ENCODE measurements at places on chromosomes 2 and 18. TPM values are rescaled to one million over a fixed set of nuclear protein-coding genes. Genes with fewer than 3 reads are reported as not detected.

The WDR54 gene
- 29.5 TPM for total RNA-seq

The AFF3 gene
- total RNA-seq = 125 TPM

The ARHGAP28 gene
- total RNA-seq = 36.8 TPM

The AGFG1 gene
- total RNA-seq = 108 TPM

The KDSR gene
- total RNA-seq = 31.1 TPM

The CIB4 gene
- total RNA-seq = not detected

The C2orf81 gene
- total RNA-seq = 3.7 TPM

The CFAP210 gene
- total RNA-seq = 0.32 TPM

The ASXL2 gene
- 19.9 TPM for total RNA-seq

The STEAP3 gene
- total RNA-seq = 2.1 TPM

GRCh38 chr2:67919490-67919889, 143.3 kb downstream of the C1D start:
- no peaks in the 10 kb centered on the region for H3K36me3 ChIP-seq
- peaks cover 2% of the 10 kb centered on the region for H3K4me1 ChIP-seq
- no peak overlapping the region for H3K4me3 ChIP-seq
- DNase-seq = no peak
- H3K27ac ChIP-seq = no peak overlapping the region

DNA sequence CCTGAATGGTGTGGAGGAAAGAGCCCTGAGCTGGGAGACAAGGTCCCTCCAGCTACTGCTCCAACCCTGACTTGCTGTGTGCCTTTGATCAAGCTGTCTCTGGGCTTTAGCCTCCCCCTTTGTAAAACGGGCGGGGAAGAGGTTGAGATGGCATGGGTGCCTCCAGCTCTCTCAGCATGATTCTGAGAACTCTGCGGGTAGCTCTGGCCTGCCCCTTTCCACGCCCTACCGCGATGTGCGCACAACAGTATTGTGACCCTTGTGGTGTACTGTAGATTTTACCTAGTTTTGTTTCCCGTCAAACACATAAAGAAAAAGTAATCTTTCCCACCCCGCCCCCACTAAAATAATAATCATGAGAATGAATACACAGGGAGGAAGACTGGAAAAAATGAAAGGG, 5.3 kb downstream of the CD8A start:
- no peak overlapping the region for H3K27ac ChIP-seq
- H3K27me3 ChIP-seq = peaks cover 2% of the 10 kb centered on the region
- no peak overlapping the region for H3K4me3 ChIP-seq
- no peaks in the 10 kb centered on the region for H3K4me1 ChIP-seq

DNA sequence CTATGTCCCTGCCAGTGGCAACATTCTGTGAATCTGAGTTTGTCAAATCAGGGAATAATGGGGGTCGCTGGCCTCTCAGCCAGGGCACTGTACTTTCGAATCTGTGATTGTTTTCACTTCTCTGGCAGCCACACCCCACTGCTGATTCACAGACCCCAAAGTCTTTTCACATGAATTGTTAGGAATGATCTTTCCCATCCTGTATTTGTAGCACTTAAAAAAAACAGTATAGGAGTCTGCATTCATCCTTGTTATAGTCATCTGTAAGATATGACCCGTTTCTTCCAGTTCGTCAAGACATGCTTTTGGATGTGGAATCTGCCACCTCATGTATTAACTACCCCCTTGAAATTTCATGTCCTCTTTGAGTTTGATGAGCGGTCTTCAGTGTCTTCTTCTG, 928 bp downstream of the NAGK start:
- peak overlapping the region; percentile 96 for H3K27ac ChIP-seq
- peaks cover 13% of the 10 kb centered on the region for H3K27me3 ChIP-seq
- DNase-seq = no peak
- H3K4me1 ChIP-seq = peaks cover 18% of the 10 kb centered on the region
- peaks cover 7% of the 10 kb centered on the region for H3K36me3 ChIP-seq

DNA sequence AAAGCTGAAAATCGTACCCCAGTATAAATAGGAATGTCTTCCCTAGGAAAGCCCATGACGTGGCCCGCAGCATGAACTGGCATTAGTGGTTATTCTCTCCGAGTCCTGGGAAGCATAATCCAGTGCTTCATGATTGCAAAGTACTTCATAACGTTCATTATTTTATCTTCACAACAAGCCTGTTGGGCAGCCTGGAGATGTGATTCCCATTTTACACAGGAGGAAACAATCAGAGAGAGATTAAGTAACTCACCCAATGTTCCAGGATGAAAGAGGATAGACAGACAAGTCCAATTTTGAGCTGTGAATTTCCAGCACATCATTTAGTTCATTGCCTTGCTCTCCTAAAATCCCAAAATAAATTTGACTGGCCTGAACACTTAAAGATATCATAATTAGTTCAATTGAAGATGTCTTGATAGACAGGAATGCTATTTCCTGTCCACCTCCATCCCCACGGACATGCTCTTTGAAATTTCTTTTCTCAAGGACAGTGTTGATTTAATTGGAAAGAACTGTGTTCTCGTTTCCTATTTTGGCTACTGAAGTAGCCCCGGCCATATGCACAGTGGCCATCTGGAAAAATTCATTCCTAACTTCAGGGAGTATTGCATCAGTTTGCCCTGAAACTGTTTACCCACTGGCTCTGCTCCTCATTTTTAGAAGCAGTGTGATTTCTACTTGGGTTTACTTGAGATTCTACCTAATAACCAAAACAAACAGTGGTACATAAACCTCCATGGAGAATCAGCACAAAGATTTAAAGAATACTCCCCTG, 93.9 kb downstream of the VWC2L start:
- H3K4me1 ChIP-seq = peaks cover 19% of the 10 kb centered on the region
- H3K36me3 ChIP-seq = no peaks in the 10 kb centered on the region
- peak overlapping the region; percentile 59 for H3K27ac ChIP-seq
- no peak for DNase-seq
- H3K27me3 ChIP-seq = no peaks in the 10 kb centered on the region
- H3K4me3 ChIP-seq = no peak overlapping the region

GRCh38 chr2:170576296-170576695, 138.8 kb upstream of the SP5 start:
- H3K4me1 ChIP-seq = no peaks in the 10 kb centered on the region
- no peaks in the 10 kb centered on the region for H3K27me3 ChIP-seq
- no peak for DNase-seq
- no peak overlapping the region for H3K27ac ChIP-seq

- no peaks in the 10 kb centered on the region for H3K36me3 ChIP-seq
- H3K4me1 ChIP-seq = peaks cover 15% of the 10 kb centered on the region
- no peak for DNase-seq
- no peak overlapping the region for H3K4me3 ChIP-seq
Observed at GRCh38 chr18:68800075-68800474, 2.2 kb downstream of the CCDC102B start.

DNA sequence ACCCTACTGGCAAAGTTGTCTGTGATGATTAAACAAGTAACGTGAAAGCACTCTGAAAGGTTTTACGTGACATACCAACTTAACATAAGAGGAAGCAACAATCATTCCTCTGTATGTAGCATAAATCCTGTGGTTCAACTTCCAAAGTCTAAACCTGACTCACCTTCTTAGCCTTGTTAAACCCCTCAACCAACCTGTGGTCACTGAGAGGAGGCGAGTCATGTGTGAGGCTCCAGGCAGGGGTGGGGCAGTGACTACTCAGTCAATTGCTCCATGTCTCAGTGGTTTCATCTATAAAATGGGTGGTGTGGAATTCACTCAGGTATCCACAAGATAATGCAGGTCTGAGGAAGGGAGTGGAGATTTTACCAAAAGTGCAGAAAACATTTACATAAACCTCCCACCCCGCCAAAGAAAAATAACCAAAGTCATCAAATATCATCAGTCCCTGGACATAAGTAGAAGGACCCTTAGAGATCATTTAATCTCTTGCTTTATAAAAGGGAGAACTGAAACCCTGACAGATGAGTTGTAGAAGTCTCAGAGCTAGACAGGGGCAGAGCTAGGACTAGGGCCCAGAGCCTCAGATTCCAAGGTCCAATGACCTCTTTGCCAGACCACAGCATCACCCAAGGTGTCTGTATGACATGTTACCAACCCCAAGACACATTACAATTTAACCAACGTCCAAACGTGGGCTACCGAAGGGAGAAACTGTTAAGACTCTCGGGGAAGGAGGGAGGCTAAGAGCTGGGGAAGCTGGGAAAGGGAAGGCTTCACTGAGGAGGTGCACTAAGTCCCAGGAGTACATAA, 3.7 kb upstream of the PCBP1 start:
- H3K27ac ChIP-seq = peak overlapping the region; percentile 15
- DNase-seq = no peak
- H3K36me3 ChIP-seq = peaks cover 13% of the 10 kb centered on the region
- peaks cover 11% of the 10 kb centered on the region for H3K4me1 ChIP-seq
- H3K4me3 ChIP-seq = peak overlapping the region; percentile 60
- peaks cover 22% of the 10 kb centered on the region for H3K27me3 ChIP-seq

DNA sequence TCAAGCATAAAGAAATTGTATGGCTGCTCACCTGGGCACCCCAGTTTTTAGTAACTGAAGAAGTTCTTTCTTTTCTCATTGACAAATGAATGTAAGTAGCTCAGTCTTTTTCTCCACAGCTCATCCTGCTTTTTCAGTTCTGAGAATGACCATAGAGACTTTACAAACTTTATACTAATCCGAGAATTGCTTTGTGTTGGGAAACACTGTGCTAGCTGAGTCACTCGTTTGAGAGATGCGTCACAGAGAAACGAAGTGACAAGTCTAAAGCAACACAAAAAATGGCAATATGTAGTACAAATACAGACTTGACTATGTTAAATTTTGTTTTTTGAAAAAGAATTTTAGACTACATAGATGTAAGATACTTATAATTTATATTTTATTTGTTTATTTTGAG, 9.0 kb downstream of the LRRTM4 start:
- H3K4me1 ChIP-seq = no peaks in the 10 kb centered on the region
- no peaks in the 10 kb centered on the region for H3K27me3 ChIP-seq

GRCh38 chr18:35030277-35030989, 10.8 kb upstream of the MAPRE2 start:
- H3K27me3 ChIP-seq = peaks cover 2% of the 10 kb centered on the region
- DNase-seq = no peak
- H3K4me1 ChIP-seq = peaks cover 3% of the 10 kb centered on the region
- no peak overlapping the region for H3K27ac ChIP-seq
- H3K36me3 ChIP-seq = no peaks in the 10 kb centered on the region

DNA sequence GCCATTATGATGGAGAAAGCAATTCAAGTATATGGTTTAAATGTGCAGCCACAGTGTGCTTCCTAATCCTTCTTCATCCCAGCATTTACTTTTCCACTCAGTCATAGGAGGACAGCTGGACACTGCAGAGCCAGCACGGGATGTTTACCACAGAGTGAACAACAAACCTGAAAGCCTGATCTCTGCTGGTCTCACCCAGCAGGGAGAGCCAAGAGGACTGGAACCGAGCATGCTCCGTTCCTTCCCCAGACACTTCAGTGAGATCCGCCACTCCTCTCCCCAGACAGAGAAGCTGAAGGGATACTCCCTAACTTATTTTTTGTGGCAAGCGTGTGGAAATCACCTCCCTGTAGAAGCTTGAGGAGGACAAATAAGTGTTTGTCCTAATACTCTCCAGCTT, 23.2 kb upstream of the GORASP2 start:
- no peaks in the 10 kb centered on the region for H3K4me1 ChIP-seq
- no peak overlapping the region for H3K4me3 ChIP-seq
- peaks cover 5% of the 10 kb centered on the region for H3K36me3 ChIP-seq
- DNase-seq = no peak
- no peaks in the 10 kb centered on the region for H3K27me3 ChIP-seq
- no peak overlapping the region for H3K27ac ChIP-seq

- peaks cover 4% of the 10 kb centered on the region for H3K4me1 ChIP-seq
- H3K27ac ChIP-seq = no peak overlapping the region
- DNase-seq = no peak
- no peak overlapping the region for H3K4me3 ChIP-seq
- H3K36me3 ChIP-seq = no peaks in the 10 kb centered on the region
Observed at GRCh38 chr2:205197468-205198139, 484.7 kb upstream of the NRP2 start.

DNA sequence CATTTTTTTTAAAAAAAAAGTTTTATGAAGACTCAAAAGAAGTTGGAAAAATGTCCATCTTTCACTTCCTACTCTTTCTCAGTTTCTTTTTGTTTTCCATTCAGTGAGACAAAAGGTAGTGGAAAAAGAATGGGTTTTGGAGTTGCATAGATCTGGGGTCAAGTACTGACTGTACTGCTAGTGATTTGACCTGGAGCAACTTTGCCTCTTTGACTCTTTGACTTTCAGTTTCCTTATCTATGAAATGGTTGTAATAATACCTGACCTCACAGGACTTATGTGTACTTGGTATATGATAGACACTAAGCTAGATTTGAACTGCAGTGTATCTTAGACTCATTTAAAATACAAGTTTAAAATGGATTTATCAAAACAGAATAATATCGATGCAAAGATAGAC, 3.5 kb upstream of the KCNE4 start:
- no peak overlapping the region for H3K4me3 ChIP-seq
- no peaks in the 10 kb centered on the region for H3K36me3 ChIP-seq
- peaks cover 4% of the 10 kb centered on the region for H3K4me1 ChIP-seq
- no peak for DNase-seq
- H3K27ac ChIP-seq = no peak overlapping the region

- peaks cover 6% of the 10 kb centered on the region for H3K27me3 ChIP-seq
- H3K4me3 ChIP-seq = no peak overlapping the region
- peaks cover 8% of the 10 kb centered on the region for H3K36me3 ChIP-seq
- peaks cover 2% of the 10 kb centered on the region for H3K4me1 ChIP-seq
- no peak overlapping the region for H3K27ac ChIP-seq
Observed at GRCh38 chr2:95043300-95044093, 18.0 kb downstream of the MAL start.

- no peaks in the 10 kb centered on the region for H3K36me3 ChIP-seq
- H3K27ac ChIP-seq = peak overlapping the region; percentile 1
- peaks cover 30% of the 10 kb centered on the region for H3K4me1 ChIP-seq
- DNase-seq = no peak
- peaks cover 1% of the 10 kb centered on the region for H3K27me3 ChIP-seq
Observed at GRCh38 chr18:8290435-8290834, 318.8 kb upstream of the RAB12 start.

DNA sequence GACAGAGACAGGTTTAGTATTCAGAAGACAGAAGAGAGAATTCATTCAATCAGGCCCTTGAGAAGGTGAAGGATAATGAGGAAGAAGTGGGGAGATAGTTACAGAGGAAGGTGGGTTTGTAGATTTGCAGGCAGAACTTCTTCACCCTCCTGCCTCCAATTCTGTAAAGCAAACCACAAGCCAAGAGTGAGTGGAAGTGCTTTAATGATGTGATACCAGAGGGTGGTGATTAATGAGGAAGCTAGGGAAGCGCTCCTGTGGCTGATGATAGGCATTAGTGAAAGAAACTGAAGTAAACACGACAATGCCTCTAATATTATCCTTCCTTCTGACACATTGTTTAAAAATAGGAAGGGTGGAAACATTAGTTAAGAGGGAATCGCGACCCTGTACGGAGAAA, 78.2 kb downstream of the CAPN13 start:
- H3K4me1 ChIP-seq = peaks cover 8% of the 10 kb centered on the region
- DNase-seq = no peak
- no peak overlapping the region for H3K4me3 ChIP-seq
- H3K27me3 ChIP-seq = no peaks in the 10 kb centered on the region
